ENCODE measurements at places on chromosomes 5 and 9.
A peak's percentile ranks its signal among the peaks of the same experiment; 100 is the strongest.

- no peak for DNase-seq
These were observed 598.4 kb downstream of the CHSY3 start for GRCh38 chr5:130502702-130503101.

GRCh38 chr5:67066815-67067214, 129.8 kb downstream of the CD180 start:
- DNase-seq, result no peak

GRCh38 chr5:147479949-147480348, 29.9 kb downstream of the DPYSL3 start:
- DNase-seq, result no peak

DNA sequence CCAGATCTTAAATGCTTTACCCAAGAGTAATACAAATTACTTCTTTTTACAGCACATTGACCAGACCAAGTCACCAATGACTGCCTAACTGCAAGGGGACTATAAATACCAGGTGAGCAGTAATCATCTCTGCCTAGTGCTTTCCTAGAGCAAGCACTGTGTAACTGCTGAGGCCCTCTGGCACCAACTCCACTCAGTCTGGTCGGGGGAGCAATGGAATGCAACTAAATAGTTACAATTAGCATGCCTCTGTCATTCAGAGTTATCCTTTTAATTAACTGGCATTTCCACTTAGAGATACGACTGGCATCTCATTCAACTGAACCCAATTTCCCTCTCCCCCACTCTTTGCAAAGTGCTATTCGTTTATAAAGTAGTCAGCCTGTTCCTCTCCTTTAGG, 1309.1 kb upstream of the DMAC1 start:
- DNase-seq, result no peak

GRCh38 chr5:73663860-73664240, 37.9 kb downstream of the ARHGEF28 start:
- no peak for DNase-seq

DNA sequence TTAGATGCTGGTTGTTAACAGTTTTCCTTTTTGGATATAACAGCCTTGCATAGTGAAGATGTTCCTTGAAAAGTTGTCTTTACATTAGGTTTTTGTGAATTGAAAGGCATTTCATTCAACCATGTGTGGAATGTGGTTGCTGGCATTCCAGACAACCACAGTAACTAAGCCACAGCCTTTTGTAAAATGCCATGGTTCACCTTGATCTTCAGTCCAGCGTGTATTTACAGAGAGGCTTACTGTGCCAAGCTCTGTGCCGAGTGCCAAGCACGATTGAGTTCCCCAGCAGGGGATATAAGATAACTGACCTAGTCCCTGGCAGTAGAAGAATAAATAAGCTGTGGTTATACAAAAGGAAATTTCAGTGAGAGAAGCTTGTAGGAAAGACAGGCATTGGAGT, 4.9 kb downstream of the EXOSC2 start:
- no peak for DNase-seq

GRCh38 chr5:133232911-133233310, 181.1 kb downstream of the HSPA4 start:
- no peak for DNase-seq

DNA sequence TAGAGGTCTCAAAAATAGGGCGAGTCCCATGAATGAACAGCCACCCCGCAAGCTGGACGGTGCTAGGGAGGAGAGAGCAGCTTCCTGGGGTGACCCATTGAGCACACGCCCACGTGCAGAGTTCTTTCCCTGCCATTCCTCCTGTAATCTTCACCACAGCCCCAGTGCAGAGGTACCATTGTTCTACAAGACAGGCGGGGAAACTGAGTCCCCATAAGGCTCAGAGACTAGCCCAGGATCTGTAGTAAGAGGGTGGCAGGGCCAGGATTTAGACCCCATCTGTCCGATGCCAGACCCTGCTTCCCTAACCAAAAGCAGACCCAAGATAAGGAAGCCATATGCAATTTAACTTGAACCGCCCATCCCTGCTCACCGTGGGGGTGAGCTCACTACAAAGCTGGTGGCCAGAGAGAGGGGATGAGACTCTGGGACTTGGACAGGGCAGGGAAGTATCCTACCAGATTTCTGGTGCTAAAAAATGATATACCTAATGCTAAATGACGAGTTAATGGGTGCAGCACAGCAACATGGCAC, 36.7 kb upstream of the ORM1 start:
- DNase-seq, result no peak

DNA sequence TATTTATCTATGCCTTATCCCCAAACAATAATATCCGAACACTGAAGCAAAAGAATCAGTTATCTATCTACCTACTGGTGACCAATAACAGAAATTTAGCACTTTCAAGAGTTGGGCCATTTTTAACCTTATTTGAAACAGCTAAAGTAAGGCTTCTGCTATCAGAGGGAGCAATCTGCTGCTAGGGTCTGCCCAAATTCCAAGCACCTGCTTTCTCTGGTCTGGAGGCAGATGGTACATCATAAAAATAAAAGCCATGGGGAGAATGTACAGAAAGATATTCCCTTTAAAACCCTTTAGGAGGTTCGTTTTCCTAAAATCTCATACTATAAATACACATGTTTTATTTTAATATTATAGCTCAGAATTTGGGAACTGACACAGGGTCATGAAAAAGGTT, 37.7 kb upstream of the ARSB start:
- DNase-seq, result no peak

GRCh38 chr5:134965271-134965825, 2.4 kb upstream of the CATSPER3 start:
- DNase-seq, result no peak

- no peak for DNase-seq
These were observed 256.3 kb upstream of the C9orf72 start for GRCh38 chr9:27829621-27830020.

- no peak for DNase-seq
These were observed 2.1 kb downstream of the UAP1L1 start for GRCh38 chr9:137079401-137079787.

- DNase-seq, result no peak
These were observed 155.2 kb downstream of the ARHGEF28 start for GRCh38 chr5:73781107-73781768.

- DNase-seq, result peak; percentile 46
These were observed 29.1 kb downstream of the JADE2 start for GRCh38 chr5:134554319-134555222.

GRCh38 chr5:95826949-95827891, 4.7 kb upstream of the GLRX start:
- DNase-seq, result no peak

- no peak for DNase-seq
These were observed 3.4 kb downstream of the SLC38A9 start for GRCh38 chr5:55708732-55709131.

- DNase-seq, result no peak
These were observed 41.5 kb downstream of the DMRT1 start for GRCh38 chr9:883011-883410.

- DNase-seq, result peak; percentile 62
These were observed 8.4 kb downstream of the UBTD2 start for GRCh38 chr5:172274951-172275753.

- no peak for DNase-seq
These were observed 22.9 kb upstream of the CMYA5 start for GRCh38 chr5:79666758-79667157.

GRCh38 chr5:158589939-158590338, 509.8 kb downstream of the EBF1 start:
- no peak for DNase-seq

GRCh38 chr5:179119415-179120170, 59.4 kb downstream of the ZNF354C start:
- no peak for DNase-seq

- DNase-seq, result no peak
These were observed 89.0 kb downstream of the RFX3 start for GRCh38 chr9:3436629-3437420.

DNA sequence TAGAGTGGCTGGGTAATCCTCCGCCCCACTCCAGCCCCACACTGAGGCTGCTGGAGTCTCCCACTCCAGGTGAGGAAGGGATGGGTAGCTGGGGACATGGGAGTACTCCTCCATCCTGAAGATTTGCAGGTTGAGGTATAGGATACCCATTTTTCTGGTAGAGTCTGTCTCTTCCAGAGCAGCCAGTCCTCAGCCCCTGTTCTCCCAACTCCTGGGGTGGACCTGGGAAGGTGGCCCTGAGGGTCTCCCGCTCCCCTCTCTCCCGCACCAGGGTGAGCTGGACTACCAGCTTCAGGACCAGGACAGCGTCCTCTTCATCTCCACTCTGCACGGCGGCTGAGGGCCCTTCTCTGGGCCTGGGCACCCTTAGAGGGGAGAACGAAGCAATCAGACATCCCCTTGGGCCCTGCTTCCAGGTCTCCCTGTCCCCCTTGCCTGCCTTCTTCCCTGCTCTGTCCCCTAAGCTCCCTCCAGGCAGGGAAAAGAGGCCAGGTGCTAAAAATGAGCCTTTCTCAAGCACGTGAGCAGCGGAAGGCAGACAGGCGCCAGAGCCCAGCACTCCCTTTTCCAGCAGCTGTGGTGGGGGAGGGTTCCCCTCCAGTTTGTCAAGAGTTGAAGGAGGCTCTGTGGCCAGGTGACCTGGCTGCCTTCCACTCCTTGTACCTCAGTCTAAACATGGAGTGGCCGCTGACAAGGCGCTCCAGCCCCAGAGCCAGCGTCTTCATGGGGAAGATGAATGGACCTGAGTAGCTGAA, 18.4 kb downstream of the URM1 start:
- DNase-seq, result no peak

- no peak for DNase-seq
These were observed 156.6 kb upstream of the IRX2 start for GRCh38 chr5:2908086-2908485.

DNA sequence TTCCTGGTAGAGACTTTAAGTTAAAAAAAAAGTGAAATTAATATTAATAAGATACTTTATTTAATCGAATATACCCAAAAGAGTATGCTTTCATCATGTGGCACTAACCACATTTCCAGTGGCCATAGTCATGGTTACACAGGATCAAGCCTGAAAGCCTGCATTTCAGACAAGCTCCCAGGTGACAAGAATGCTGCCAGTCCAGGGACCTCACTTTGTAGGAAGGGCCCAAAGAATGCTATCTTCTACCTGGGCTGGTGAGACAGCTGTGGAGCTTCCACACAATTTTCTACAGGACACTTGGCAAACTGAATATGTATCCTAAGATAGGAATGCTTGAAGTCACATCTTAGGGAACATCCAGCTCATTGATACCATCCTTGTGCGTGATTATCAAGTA, 203.8 kb downstream of the AUH start:
- DNase-seq, result no peak

GRCh38 chr5:6484899-6485298, 36.2 kb downstream of the UBE2QL1 start:
- no peak for DNase-seq

DNA sequence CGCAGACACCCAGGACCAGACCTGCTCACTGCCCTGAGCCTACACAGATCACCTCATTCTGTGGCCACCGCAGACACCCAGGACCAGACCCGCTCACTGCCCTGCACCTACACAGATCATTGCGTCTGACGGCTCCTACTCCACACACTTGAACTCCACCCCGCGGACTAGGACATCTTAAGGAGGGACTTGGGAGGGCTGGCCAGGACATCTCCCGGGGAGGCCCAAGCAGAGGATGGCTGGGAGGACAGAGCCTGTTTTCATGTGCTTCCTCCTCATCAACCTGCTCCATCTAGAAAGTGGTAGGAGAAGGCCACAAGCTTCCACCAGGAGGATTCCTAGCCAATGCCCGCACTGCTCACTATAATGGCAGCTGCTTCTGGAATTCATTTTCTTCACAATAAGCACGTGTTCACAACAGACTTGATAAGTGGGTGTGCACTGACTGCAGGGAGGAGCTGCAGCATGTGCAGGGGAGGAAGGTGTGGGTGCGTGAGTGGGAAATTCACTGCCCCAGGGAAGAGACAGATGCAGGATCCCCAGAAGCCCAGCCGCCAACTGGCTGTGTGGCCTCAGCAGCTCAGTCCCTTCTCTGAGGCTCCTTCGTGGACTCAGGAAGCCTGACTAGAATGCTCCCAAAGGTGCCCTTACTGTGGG, 64.8 kb downstream of the AK8 start:
- no peak for DNase-seq

DNA sequence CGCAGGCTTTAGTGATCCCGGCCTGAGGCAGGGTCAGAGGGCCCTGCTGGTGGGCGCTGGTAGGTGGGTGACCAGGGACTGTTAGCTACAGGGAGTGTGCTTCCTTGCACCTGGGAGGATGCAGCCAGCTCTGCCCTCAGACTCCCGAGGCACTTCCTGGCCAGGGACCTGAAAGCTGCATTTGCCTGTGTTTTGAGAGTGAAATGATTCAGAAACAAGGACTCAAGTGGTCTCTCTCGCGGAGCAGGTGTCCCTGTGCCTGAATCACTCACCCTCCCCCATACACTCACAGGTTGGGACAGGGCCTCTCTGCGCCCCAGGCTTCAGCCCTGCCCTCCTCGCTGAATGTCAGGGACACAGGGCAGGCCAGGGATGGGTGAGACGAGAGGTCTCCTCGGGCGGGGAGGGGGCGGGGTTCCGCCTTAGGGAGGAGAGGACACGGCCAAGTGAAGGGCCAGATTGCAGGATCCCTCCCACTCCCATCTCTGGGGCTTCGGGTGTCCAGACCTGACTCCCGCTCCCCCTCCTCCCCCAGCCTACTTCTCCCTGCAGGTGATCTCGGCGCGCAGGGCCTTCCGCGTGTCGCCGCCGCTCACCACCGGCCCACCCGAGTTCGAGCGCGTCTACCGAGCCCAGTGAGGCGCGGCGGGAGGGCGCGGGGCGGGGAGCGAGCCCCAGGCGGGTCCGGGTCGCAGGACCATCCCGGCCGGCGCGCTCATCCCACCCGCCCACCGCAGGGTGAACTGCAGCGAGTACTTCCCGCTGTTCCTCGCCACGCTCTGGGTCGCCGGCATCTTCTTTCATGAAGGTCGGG, 1.5 kb downstream of the LTC4S start:
- DNase-seq, result no peak

- no peak for DNase-seq
These were observed 647.3 kb upstream of the GRAMD2B start for GRCh38 chr5:125775896-125776295.

DNA sequence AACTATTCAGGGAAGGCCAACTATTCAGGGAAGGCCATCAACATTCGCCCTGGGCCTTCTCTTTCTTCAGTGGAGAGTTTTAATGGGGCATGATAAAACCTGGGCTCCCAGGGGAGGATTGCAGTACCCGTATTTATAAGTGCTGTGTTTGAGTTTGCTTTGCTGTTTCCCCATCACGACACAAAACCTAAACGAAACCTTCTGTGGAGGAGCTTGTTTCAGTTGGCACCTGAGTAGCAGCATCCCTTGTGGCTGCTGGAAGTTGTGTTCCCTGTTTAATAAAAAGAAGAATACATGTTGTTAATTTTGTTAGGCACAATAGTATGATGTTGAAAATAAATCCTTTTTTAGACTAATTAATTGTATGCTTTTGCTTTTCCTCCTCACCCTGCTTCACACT, 8.3 kb downstream of the WDR31 start:
- DNase-seq, result no peak

DNA sequence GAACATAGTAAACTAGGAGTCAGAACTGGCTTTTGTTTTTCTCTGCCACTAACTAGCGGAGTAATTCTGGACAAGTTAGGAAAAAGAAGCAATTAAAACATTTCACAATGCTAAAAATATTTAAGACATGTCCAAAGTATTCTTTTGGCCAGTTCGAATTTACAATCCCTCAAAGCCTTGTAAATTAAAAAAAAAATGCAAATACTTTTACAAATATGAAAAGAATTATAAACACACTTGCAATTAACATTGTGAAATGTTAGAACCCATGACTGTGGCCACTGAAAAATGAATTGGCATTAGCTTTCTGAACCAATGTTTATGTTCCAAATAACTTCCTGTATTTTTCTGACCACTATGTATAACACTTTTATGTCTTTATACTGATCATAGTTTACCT, 2.2 kb downstream of the RAD1 start:
- DNase-seq, result no peak

Measured in stimulated activated CD8-positive, alpha-beta memory T cell treated with anti-CD3 and anti-CD28 coated beads, Interleukin-7, amount 100 ng/mL, for 4 hours (primary cell).